Sigmoid colon (tissue), 7 donors: ENCODE measurements at places on chromosomes 6 and 20. TPM values are rescaled to one million over a fixed set of nuclear protein-coding genes. Genes with fewer than 3 reads are reported as not detected.

DNA sequence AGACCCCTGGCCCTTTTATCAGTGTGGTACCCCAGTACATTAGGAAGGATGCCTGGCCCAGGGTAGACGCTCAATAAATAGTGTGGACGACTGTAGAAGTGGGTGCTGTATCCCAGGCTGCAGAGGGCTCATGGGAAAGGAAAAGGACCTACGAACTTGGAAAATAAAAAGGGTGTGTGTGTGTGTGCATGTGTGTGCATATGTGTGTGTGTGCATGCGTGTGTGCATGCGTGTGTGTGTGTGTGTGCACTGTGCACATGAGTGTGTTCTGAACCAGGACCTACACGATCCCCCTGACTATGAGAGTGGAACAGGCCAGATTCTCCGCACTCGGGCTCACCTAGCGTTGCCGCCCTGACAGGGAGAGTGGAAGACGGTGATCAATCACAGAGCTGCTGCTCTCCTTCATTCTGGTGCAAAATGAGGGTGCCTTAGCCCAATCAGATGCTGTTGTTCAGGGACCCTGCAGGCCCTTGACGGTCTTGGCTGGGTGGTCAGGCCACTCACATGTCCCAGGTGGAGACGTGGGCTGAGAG is 3.5 kb upstream of the UNC93A start:
- DNase-seq = no peak

DNA sequence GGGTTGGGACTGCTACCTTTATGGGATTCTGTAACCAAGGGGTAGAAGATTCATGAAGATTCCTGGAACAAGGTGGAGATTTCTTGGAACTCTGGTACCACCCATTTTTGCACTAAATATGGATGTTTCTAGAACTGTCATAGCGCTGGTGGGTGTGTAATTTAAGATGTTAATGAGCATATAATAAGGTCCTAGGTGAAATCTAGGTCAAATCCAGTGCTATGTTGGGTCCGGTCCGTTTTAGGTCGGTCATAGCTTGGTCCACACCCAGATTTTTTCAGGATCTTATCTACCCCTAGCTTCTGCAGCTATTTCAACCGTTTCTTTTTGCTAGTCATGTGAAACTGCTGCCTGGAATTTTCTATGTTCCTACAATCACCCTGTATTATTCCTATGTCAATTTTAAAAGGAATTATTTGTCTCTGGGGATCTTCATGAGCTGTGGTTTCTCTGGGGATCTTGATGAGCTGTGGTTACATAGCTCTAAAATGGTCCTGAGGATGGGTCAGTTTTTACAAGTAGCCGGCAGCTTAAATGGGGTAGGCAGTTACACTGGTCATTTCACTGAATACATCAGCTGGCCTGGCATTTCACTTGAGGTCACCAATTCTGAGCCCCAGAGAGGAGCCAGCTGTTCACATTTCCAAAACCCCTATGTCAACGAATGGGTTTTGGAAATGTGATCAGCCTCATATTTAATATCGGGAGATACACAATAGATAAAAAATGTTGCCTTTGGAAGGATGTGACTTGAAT is 652.3 kb upstream of the FLRT3 start:
- DNase-seq = no peak

- no peak for DNase-seq
These were observed at the start of gene F13A1 for GRCh38 chr6:6319952-6320811. TSS of gene F13A1 (minus strand) at chr6:6320662. CDS start at chr6:6318664, 1,998 bp downstream.

GRCh38 chr20:46399401-46399800 is 7.0 kb downstream of the ELMO2 start:
- no peak for DNase-seq

DNA sequence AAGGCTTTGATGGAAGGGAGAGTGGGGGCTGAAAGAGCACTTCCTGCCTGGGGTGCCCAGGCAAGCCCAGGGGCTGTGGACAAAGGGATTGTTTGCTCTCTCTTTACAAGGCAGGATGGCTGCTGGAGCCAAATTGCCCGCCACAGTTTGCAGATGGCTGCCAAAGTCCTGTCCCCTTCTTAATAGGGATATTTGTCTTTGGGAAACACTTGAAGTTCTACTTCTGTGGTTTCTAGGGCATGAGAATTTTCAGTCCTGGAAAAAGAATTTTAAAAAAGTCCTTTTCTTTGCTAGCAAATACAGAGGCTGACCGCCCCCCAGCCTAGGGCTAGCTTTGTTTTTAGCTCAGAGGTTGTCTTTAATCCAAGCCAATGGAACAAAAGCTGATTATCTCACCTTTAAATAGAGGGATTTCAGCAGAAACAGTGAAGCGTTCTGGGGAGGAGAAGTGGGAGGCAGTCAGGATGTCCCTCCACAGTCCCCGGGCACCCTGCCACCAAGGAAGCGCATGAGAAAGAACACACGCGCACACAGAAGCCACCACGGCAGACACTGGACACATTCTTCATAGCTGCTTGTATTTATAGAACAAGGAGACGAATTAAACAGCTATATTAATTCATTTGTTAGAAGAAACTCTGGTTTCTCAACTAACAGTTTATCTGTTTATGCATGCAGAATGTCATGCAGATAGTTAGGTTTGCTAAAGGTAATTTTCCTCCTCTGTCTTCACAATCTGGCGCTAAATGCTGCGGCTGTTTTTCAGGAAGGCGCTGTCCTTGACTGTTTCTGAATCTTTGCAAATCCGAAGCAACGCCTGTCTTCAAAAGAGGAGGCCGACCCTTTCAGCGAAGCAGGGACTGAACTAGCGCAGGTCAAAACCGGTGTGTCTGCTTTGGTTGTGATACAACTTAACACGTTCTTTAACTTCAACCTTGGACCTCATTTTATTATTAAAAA is 736.9 kb downstream of the QKI start:
- peak; percentile 75 for DNase-seq

DNA sequence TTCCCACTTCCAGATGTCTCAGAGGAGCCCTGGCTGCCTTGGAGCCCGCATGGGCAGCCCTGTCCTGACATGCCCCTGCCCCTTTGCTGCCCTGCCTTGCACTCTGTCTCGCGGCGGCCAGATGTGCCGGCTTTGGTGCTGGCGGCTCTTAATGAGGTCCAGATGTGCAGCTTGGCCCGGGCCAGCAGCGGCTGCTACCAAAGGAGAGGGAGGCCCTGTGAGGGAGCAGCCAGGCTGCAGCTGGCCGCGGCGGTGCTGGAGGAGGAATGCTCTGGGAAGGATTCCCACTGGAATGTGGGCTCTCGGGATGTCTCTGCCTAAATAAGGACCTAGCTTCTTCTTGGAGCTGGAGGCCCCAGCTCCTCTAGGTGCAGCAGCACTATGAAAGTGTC is 72.4 kb downstream of the FGD2 start:
- peak; percentile 94 for DNase-seq

DNA sequence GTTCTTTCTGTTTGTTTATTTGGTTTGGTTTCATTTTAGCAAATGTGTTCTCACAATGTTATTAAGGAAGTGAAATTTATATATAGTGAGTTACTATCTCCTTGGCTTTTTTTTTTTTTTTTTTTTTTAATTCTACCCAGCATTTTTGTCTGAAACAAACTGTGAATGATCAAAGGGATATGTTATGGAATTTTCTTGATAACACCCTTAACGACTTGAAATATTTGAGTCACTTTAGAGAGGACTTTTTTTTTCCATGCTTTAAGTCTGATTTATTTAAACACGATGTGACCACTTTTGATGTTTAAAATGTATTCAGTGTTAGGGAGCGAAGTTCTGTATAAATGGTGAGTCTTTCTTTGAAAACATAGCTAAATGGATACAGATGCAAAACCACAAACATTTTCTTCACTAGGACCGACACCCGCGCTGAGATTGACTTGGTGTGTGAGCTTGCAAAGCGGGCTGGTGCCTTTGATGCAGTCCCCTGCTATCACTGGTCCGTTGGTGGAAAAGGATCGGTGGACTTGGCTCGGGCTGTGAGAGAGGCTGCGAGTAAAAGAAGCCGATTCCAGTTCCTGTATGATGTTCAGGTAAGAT is 149.7 kb downstream of the MTHFD1L start:
- DNase-seq = no peak

DNA sequence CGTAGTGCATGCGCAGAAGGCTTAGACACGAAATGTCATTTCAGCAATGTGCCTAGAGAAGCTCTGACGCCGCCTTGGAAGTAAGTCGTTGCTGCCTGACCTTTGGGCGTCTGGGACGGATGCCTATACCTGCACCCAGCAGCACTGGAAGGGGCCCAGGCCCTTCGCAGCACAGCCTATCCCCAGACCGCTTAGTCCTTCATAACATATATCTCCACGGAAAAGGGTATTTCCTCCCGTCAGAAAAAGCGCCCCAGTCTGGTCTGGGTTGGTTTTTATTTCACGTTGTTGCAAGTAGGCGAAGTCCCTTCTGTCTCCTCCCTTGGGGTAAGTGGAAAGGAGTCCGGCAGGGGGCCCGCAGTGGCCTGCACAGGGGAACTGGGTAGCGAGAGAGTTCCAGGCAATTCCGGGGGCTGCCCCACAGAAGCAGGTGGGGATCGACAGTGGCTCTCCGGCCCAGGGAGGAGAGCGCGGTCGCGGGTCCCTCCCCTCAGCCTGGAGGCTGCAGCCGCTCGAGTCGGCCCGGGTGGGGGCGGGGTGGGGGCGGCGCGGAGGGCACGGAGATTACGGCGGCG is 559 bp upstream of the EYA4 start:
- DNase-seq = peak; percentile 62

DNA sequence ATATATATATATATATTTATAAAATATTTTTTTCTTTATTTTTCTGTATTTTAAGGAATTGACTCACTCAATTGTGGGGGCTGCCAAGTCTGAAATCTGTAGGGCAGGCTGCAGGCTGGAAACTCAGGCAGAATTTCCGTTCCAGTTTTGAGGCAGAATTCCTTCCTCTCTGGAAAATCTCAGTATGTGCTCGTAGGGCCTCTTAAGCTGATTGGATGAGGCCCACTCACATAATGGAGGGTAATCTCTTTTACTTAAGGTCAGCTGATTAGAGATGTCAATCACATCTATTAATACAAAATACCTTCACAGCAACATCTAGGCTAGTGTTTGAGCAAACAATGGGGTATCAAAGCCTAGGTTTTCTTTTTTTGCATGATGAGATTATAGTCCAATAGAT is 244.7 kb upstream of the RNF24 start:
- DNase-seq = no peak

GRCh38 chr6:142845143-142845571 is 99.8 kb downstream of the HIVEP2 start:
- no peak for DNase-seq

GRCh38 chr6:63391203-63391970 is 71.6 kb upstream of the LGSN start:
- DNase-seq = no peak

- no peak for DNase-seq
These were observed 2.4 kb downstream of the METTL24 start for GRCh38 chr6:110355727-110356126.

GRCh38 chr20:48321271-48321670 is 506.5 kb downstream of the PREX1 start:
- DNase-seq = no peak

DNA sequence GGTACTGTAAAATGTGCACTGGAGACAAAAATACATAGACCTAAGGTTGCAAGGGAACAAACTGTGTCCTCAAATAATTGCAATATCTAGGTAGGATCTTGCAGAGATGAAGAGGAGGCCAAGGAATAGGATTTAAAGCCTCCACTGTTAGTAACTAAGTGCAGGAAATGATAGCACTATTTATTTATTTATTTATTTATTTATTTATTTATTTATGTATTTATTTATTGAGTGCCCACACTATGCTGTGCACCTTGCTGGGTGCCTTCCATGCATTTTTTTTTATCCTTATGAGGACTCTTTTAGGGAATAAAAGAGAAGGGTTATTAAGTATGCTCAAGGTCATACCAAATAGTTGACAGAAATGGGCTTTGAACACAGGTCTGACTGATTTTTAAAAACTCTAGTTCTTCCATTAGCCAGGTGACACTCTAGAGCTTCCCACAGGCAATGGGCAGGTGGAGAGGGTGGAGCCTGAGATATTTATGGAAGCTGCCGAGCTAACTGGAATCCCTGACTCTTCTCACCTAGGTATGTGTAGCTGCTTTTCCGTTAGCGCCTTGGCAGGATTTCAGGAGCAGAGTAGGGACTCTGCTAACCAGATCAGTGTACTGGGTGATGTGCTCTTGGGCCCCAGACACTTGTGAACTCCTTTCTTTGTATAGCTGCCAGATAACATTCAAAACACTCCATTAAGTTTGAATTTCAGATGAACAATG is 12.8 kb upstream of the NUP153 start:
- DNase-seq = no peak

DNA sequence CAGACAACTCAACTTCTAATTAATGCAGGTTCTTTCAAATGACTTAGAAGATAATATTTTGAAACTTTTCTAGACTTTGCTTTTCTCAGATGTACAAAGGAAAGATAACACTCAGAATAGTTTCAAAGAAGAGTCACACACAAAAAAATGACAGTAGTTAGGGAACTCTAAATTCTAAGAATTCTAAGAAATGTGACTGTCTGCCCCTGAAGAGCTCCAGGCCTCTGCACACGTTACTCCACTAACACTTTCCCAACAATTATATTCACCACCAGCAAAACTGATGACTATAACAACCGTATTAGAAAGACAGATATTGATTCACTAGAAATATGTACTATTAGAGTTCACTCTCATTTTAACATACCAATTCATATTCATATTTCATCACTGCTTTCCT is 133.3 kb upstream of the SMLR1 start:
- no peak for DNase-seq

- DNase-seq = no peak
These were observed 20.8 kb downstream of the ZFAND3 start for GRCh38 chr6:37840143-37840939.

- DNase-seq = no peak
These were observed 89.2 kb downstream of the TRMT11 start for GRCh38 chr6:126075335-126076071.

- no peak for DNase-seq
These were observed 37.0 kb upstream of the QKI start for GRCh38 chr6:163377561-163377960.

GRCh38 chr6:130852844-130853554 is 25.8 kb downstream of the SMLR1 start:
- DNase-seq = no peak

- DNase-seq = no peak
These were observed 86.2 kb downstream of the VEGFA start for GRCh38 chr6:43856005-43856765.

LEMD2 gene
- 18.0 TPM for polyA plus RNA-seq

SLC16A10 gene
- 1.2 TPM for polyA plus RNA-seq

SUN5 gene
- not detected for polyA plus RNA-seq

DPPA5 gene
- polyA plus RNA-seq = not detected

KIAA0408 gene
- polyA plus RNA-seq = 2.4 TPM

NKAIN4 gene
- not detected for polyA plus RNA-seq

TXLNB gene
- 0.58 TPM for polyA plus RNA-seq

PKHD1 gene
- polyA plus RNA-seq = not detected
